ENCODE measurements at places on chromosomes 2 and 18. TPM values are rescaled to one million over a fixed set of nuclear protein-coding genes. Genes with fewer than 3 reads are reported as not detected.

Gene ACKR3
- 32.3 TPM for total RNA-seq

Gene SERPINB12
- total RNA-seq = not detected

Gene TSPYL6
- not detected for total RNA-seq

Gene ALPG
- not detected for total RNA-seq

All from A549 treated with CpdA at 1 μM for 4 hours (cell line).